ENCODE measurements at places on chromosomes 13 and 19.

GRCh38 chr19:36847968-36848367 is 2.7 kb upstream of the ZNF345 start:
- DNase-seq, result no peak

GRCh38 chr13:78876915-78877549 is 218.1 kb upstream of the OBI1 start:
- DNase-seq, result no peak

DNA sequence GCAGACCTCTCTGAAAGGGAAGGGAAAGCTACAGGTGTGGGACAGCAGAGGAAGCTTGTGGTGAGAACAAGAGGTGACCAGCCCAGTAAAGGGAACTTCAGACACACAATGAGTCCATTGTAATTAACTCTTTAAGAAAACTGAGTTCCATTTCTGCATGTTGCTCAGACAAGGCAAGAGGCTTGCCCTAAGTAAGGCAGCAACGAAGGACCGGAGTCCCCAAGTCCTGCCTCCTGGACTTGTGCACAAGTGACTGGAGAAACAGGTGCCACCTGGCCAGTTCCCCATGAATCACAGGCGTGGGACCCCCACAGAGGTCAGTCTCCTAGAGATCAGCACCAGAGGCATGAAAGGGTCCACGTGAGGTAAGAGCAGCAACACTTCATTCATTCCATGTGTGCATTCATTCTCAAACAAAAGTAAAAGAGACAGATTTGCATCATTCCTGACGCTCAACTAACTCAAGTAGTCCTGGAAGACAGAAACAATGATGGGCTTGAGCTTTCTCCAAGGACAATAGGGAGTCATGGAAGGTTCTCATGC is 14.7 kb upstream of the SIGLEC6 start:
- DNase-seq, result no peak

DNA sequence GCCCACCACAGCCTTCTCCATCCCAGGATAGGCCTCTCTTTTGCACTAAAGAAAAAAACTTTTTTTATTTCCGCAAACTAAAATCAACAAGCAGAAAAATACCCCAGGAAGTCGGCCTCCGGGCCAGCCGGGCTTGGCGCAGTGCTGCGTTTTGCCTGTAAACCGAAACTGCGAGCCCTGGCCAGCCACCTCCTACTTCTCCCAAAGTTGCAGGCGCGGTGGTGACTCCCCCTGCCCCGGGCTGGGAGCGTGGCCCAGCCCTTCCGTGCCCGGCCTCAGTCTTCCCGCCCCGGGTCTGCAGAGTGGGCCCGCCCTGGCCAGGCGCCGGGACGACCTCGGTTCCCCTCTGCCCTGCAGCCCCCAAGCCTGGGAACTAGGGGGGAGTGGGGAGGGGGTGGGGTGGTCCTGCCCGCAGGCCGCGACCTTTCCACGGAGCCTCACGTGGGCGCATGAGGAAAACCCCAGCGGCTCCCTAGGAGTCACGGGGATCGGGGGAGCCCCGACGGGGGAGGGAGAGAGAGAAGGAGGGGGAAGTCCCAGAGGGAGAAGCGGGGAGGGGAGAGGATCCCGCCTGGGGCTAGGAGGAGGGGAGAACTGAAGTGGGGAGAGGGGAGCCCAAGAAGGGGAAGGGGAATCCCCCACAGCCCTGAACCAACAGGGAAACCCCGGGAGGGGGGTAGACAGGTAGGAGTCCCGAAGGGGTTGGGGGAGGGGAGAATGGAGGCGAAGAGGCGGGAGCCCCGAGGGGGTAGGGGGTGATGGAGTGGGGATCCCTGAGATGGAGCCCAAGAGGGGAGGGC is 3.0 kb downstream of the GADD45B start:
- no peak for DNase-seq

All from NCI-H2171 treated with DMSO at 0.1 percent for 48 hours (cell line).